ENCODE measurements at places on chromosomes 12 and 14. TPM values are rescaled to one million over a fixed set of nuclear protein-coding genes. Genes with fewer than 3 reads are reported as not detected.

- DNase-seq: no peak
These were observed 113.3 kb upstream of the ATP2B1 start for GRCh38 chr12:89821896-89822295.

GRCh38 chr12:41064411-41064810, 123.7 kb upstream of the PDZRN4 start:
- no peak for DNase-seq

DNA sequence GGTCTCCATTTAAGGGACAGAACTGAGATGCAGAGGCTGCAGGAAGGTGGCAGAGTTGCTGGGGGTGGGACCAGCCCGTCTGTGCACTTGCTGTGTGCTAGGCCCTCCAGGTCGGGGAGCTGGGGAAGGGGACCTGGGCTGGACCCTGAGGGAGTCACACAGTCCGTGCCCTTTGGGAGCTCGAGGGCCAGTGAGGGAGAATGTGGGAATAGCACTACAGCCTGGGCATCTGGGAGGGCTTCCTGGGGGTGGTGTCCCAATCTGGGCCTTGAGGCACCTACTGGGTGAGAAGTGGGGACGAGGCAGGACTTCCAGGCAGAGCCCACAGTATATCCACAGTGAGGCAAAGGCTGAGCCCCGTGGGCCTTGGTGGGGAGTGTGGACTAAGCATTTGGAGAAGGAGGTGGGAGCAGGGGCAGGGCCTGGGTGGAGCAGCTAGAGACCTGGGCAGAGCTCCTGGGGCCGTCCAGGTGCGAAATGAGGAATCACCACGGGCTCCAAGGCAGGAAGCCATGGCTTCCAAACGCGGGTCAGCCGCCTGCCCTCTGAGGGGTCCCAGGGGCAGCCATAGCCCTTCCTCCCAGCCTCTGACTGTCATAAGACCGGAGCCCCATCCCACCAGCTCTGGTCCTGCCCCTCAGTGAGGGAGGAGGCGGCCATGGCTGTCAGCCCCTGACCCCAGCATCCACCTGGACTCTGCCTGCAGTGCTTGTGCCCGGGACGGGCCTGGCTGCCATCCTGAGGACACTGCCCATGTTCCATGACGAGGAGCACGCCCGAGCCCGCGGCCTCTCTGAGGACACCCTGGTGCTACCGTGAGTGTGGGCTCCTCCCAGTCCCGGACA, 6.6 kb downstream of the ASPG start:
- DNase-seq: no peak

- DNase-seq: no peak
These were observed 211.9 kb upstream of the ARHGAP5 start for GRCh38 chr14:31864937-31865855.

DNA sequence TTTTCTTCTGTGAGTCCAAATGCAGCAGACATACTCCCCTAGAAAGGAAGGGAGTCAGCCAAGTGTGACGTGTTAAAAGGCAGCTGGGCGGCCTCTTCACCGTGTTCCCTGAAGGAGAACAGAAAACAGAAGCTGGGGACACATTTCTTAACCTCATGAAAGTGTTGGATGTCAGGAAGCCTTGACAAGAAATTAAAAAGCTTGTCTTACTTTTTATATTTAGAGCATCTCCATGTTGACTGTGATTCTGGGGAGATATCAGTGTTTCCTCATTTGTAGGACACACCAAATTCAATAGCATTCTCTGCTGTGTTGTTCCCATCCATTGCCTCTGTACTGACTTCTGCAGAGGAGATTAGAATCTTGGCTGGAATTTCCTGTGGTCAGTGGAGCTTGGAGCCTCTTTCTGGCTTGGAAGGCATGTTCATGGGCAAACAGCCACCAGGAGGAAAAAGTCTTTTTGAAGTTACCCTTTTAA, 93.7 kb downstream of the RMST start:
- no peak for DNase-seq

ANKRD33 gene
- total RNA-seq: not detected

KCNH3 gene
- total RNA-seq: 22.6 TPM

Measured in mucosa of gallbladder (tissue), 1 donor.